Left ventricle myocardium superior (tissue), 1 donor: ENCODE measurements at places on chromosomes 2 and 18.

DNA sequence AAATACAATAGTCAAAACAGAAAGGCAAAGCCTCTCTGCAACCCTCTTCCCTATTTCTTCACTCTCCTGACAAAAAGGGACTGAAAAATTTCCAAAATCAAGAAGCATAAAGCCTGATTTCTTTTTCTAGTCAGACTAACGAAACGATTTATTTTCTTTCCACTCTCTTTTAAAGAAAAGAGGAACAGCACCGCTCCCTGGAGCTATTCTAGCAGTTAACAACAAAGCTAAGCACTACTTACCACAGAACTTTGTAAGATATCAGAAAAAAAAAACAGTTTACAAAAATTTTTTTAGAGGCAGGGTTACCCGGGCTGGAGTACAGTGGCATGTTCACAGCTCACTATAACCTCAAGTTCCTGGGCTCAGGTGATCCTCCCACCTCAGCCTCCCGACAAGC is 14.4 kb upstream of the FHL2 start:
- no peak for DNase-seq

- no peak for DNase-seq
Measured at GRCh38 chr2:129610766-129611165, 368.7 kb upstream of the RAB6C start.

DNA sequence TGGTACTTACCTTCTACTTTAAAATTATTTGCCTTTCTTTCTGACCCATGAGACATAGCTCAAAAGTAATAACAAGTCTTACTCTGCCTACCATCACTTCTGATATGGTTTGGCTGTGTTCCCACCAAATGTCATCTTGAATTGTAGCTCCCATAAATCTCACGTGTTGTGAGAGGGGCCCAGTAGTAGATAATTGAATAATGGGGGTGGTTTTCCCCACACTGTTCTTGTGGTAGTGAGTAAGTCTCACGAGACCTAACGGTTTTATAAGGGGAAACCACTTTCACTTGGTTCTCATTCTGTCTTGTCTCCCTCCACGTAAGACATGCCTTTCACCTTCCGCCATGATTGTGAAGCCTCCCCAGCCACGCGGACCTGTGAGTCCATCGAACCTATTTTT is 47.5 kb downstream of the GALNT3 start:
- DNase-seq, result no peak

- no peak for DNase-seq
Measured at GRCh38 chr2:237258615-237259014, 155.3 kb downstream of the COL6A3 start.

DNA sequence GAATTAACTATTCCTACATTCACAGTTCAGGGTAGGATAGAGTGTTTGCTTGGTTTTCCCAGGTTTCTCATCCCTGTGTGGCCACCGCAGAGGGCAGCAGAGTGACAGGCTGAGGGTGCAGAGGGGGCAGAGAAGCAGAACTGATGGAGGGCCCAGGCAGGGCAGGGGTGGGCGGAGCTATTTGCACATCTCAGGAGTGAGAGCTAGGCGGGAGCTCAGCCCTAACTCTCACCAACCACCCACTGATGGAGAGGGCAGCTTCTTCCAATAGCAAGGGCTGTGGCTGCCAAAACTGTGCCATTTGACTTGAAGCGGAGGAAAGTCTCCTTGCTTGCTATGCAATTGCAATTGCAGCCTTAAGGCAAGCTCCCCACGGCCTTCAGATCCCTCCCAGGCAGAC is 12.0 kb upstream of the DARS1 start:
- DNase-seq, result peak; percentile 42
